ENCODE measurements at places on chromosomes 1 and 21. TPM values are rescaled to one million over a fixed set of nuclear protein-coding genes. Genes with fewer than 3 reads are reported as not detected.

- DNase-seq = no peak
These were observed 33.4 kb upstream of the ATP5PO start for GRCh38 chr21:33948951-33949444.

- no peak for DNase-seq
These were observed 43.5 kb downstream of the RPAP2 start for GRCh38 chr1:92342401-92342800.

KRTAP19-1 gene
- total RNA-seq = not detected

DNA sequence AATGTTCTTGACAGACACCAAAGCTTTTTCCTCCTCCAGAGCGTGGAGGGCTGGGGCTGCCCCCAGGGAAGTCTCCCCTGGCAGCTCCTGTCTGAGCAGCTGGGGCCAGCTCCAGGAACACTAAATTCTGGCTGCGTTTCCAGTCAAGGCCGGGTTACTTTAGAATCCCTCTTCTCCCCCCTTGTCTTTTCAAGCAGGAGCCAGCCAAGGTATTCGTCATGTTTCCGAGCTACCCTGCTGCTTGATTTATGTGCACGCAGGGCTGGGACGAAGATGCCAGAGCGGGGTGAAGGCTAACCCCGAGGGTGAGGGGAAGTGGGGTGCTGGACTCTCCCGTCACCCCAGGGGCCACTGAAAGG is 68.1 kb upstream of the ANGPTL1 start:
- peak; percentile 74 for DNase-seq

C1QC gene
- 41.3 TPM for total RNA-seq

GRCh38 chr1:226655251-226656163 is 83.6 kb downstream of the ITPKB start:
- DNase-seq = no peak

DNA sequence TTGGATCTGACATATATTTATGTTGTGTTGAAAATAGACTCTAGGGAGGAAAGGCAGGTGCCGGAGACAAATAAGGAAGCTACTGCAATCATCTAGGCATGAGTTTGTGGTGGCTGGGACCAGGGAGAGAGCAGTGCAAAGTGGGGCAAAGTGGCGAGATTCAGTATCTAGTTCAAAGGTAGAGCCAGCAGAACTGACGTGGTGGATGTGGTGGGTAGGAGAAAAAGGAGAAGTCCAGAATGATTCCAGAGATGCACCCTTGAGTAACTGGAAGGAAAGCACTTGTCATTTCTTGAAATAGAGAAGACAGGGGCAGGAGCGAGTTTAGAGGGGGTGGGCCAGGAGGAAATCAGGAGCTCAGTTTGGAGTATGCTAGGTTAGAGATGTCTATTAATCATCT is 275.2 kb downstream of the KAZN start:
- no peak for DNase-seq

AGMAT gene
- total RNA-seq = 0.40 TPM
